CD4-positive, alpha-beta T cell (primary cell): ENCODE measurements at places on chromosomes 6 and 20. TPM values are rescaled to one million over a fixed set of nuclear protein-coding genes. Genes with fewer than 3 reads are reported as not detected.

DNA sequence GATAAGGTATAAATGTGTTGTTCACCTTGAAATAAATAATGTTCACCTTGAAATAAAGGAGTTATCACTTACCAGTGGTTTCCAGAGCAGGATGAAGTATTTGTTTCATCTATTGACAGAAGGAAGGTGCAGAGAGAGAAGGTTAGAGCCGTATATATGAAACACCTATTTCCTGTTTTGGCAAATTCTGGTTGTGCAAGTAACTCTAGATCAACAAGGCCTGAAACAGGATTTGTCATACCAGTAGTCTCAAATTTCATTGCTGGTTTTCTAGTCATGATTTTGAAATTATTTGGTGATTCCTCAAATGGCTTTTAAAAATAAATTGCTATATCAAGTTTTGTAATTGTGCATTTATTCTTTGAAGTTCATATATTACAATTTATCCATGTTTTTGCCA is at the start of gene CRISP3:
Gene CRISP3, minus strand, starts transcription at position 130 of the 400 bp plus-strand sequence. Its CDS starts 21 bp downstream, at position 109.
- no peak for DNase-seq

DNA sequence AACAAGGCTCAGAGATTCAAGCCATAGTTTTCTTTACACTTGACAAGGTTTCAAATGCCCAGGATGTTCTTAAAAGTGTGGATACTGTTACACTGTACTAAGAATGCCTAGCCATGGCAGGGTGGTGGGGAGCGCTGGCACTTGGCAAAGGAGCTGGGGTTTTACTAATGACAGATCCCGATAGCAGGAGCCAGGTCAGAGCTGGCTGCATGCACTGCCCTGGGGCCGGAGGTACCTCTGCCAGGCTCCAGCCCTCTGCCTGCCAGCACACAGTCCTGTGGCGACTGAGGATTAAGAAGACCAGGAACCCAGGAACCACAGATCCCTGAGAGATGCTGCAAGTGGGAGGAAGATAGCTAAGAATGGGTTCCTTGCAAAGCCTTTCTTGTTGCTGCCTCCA is 260.3 kb downstream of the ALDH8A1 start:
- no peak for DNase-seq

- no peak for DNase-seq
These were observed 40.3 kb upstream of the ARMC2 start for GRCh38 chr6:108807928-108808327.

- no peak for DNase-seq
These were observed 158.3 kb downstream of the DOK5 start for GRCh38 chr20:54633374-54634355.

ADA gene
- total RNA-seq: 31.7 TPM

GRCh38 chr20:3744806-3745685 is 12.6 kb downstream of the HSPA12B start:
- DNase-seq: peak; percentile 84

SAMD5 gene
- total RNA-seq: not detected

- no peak for DNase-seq
These were observed 42.8 kb upstream of the PLCG1 start for GRCh38 chr20:41094353-41095055.

- no peak for DNase-seq
These were observed 8.0 kb upstream of the UQCC2 start for GRCh38 chr6:33719326-33719987.

SAMD10 gene
- total RNA-seq: 12.0 TPM

DNA sequence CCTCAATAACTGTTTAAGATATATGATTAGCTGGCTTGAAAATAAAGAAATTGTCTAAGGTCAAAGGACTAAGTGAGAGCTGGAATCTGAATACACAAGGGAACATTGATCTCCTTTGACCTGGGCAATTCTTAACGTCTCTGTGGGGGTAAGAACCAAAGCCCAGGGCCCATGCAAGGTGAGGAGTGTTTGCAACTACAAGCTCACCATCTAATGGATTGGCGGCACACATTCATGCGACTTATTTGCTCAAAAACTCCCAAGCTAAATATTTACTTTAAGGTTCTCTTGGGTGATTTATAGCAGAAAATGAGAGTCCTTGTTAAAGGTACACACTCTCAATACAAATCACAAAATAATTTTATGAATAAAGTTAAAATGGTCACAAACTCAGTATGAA is 392.0 kb upstream of the FLRT3 start:
- DNase-seq: no peak

DNA sequence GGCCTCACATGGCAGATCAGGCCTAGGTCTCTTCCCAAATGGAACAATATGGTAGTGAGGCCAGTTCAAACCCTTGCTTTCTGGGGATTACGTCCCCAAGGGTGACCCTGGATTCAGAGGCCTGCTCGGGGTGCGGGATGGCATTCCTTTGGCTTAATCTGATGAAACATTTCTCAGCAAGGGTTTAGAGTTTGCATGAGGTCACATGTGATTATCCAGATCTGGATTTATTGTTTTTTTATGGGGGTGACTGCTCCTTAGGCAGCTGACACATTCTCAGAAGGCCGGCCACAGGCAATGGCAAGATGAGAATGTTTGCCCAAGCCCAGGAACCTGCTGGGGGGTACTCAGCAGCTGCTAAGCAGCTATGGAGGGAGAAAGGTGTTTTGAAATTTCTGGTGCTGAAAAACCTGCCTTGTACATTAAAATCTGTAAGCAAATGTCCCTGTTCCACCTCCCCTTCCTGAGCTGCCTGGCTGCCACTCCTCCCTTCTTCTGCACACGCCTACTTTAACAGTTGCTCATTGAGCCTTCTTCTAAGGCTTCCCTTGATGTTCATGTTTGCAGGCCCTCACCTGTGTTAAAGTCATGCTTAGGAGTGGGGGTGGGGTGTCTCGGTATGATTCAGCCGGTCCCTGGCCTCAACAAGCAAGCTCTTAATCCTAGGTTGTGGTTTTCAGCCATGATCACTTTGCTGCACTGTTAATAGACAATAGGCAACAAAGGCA is 37.9 kb upstream of the FUCA2 start:
- DNase-seq: no peak

MDN1 gene
- total RNA-seq: 40.4 TPM

OOEP gene
- total RNA-seq: 0.38 TPM

- DNase-seq: no peak
These were observed 98.6 kb upstream of the SUPT3H start for GRCh38 chr6:45476341-45476740.

KCNB1 gene
- total RNA-seq: 0.08 TPM

GRCh38 chr6:47787620-47788497 is 6.0 kb downstream of the OPN5 start:
- DNase-seq: peak; percentile 36

DNA sequence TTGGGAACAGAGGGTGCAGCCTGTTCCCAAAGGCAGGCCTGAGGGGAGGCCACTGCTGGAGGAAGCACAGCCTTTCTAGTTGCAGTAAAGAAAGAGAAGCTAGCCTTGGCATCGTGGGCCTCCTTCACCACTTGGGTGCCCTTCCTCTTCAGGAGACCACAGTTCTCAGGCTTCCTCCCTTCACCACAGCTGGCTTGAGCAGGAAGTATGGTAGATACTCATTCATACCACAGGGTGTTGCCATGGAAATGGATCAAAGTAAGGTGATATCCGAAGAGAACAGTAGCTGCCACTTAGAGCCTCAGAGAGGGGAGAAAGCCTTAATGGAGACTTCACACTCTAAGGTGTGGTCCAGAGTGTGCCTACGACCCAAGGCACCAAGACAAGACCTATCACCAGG is 120.4 kb upstream of the RIPOR2 start:
- DNase-seq: peak; percentile 93

- no peak for DNase-seq
These were observed 59.5 kb downstream of the NCOA3 start for GRCh38 chr20:47561180-47561579.

GRCh38 chr6:156731396-156731795 is 45.8 kb upstream of the ARID1B start:
- no peak for DNase-seq

DNA sequence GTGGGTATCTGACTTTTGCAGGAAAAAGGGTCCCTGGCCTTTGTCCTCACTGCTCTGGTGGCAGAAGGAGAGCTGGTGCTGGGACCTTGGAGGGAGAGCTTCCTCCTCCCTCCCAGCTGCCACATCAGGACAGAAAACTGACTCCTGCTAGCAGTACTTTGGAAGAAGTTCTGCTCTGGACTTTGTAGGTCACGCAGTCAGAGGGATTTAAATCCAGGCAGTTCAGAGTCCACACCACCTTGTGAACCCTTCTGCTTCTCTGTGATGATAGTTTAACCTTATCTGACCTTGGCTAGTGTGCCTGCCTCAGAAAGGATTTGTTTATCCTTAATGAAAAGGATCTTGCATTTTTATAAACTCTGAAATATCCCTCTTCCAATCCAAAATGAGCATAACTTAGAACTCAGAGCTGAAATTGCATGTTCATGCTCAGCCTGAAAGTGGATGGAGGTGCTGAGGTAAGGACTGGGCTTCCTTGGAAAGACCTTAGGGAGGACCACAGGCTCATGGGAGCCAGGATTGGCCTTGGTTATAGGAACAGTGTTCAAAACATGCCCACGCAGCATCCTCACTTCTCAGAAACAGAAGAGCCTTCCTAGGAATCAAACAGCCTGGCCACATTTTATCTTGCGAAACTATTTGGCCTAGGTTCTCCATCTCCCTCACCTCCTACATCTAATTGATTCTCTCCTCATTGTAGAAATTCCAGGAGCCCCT is 123.9 kb upstream of the SASH1 start:
- no peak for DNase-seq
